CD4-positive, alpha-beta T cell treated with Interleukin-6 at 100 ng/mL for 8 hours (primary cell): ENCODE measurements at places on chromosomes 1 and 21.

DNA sequence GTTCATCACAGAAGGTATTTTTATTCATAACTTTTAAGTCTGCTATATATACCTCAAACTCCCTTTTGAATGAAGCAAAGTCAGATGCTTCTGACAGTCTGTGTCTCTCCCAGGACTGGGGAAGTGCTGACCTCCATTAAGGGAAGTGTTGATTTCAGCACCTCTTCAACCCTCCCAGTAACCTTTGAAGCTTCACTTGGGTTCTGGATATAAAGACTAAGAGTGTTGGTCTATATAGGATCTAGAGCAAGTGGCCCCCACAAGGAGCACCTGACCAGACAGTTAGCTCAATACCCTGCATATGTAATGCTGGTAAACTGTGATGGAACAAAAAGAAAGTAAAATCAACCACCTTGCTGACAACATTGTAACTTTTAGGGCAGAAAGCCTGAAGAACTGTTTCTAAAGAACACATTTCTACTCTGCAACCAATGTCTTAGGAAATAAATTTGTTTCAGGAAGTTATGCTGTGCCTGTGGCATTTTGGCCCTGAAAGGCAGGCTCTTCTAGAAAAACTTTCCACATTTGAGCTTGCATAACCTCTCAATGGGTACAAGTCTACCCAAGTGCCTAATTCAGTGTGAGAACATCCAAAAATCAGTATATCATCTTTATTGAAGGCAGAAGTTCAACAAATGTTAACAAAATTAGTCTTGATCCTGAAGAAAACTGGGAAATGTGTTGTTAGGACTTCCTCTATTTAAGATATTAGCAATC, 865 bp upstream of the PTPN22 start:
- DNase-seq, result no peak

GRCh38 chr1:235262539-235262938, 65.4 kb downstream of the ARID4B start:
- DNase-seq, result no peak

DNA sequence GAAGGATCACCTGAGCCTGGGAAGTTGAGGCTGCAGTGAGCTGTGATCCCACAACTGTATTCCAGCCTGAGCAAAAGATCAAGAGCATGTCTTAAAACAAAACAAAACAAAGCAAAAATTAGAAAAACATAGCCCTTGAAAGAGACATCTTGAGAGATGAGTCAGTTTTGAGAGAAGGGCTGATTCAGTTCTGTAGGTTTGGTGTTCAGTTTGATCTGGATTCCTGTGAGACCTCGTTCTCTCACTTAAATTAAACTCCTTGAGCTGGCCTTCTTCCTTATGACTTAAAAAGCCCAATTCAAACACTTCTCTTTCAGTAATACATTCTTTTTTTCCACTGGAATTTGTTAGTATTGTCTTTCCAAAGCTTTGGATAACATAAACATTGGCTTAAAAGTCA, 164.2 kb downstream of the NRIP1 start:
- DNase-seq, result no peak

DNA sequence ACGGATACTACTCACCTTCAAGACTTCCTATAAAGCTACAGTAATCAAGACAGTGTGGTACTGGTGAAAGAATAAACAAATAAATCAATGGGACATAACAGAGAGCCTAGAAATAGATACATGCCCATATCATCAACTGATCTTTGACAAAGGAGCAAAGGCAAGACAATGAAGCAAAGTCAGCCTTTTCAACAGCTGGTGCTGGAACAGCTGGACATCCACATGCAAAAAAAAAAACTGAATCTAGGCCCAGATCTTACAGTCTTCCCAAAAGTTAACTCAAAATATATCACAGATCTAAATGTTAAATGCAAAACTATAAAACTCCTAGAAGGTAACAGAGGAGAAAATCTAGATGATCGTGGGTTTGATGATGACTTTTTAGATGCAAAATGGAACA, 170.3 kb downstream of the MIS18A start:
- DNase-seq, result no peak

DNA sequence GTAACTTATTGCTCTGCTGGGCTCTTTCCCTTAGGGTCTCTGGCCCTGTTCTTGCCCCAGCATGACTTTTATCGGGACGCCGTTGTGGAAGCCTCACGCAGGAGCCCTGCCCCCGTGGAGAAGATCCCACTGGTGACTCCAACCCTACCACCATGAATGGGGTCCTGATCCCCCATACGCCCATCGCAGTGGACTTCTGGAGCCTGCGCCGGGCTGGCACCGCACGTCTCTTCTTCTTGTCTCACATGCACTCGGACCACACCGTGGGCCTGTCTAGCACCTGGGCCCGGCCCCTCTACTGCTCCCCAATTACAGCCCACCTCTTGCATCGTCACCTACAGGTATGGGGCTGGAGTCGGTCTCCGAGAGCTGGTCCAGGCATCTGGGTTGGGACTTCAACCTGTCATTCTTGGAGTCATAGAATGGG, 322 bp downstream of the DCLRE1B start:
- no peak for DNase-seq

- no peak for DNase-seq
These were observed 31.8 kb downstream of the ATF3 start for GRCh38 chr1:212640223-212640878.

DNA sequence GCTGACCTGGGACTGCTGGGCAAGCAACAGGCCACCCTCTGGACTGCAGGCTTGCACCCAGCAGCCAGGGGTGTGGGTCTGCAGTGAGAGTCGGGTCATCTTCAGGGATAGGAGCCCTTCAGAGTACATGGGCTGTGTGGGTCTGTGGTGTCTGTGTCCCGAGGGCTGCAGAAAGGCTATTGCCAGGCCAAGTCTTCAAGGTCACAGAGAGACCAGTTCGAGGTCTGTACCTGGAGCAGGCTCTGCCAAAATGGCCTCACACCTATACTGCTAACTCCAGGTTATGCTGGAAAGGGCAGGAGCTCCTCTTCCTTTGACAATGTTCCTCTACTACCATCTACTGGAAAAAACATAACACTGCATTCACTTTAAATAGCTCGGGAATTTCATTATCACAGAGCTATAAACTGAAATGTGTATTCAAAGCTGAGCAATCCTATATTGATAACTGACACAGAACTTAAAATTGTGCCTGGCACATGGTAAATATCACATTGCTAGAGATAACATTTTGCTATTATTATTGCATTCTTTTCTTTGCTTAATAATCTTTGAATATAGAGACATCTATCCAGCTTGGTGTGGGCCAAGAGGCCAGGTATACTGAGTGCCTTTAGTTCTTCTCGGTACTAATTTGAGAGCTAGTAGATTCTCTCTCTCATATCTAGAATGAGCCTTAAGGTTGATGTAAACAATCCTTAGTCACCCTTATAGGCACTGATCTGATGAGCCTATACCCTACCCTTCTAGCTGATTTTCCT, 6.9 kb upstream of the DNAH14 start:
- DNase-seq, result no peak

DNA sequence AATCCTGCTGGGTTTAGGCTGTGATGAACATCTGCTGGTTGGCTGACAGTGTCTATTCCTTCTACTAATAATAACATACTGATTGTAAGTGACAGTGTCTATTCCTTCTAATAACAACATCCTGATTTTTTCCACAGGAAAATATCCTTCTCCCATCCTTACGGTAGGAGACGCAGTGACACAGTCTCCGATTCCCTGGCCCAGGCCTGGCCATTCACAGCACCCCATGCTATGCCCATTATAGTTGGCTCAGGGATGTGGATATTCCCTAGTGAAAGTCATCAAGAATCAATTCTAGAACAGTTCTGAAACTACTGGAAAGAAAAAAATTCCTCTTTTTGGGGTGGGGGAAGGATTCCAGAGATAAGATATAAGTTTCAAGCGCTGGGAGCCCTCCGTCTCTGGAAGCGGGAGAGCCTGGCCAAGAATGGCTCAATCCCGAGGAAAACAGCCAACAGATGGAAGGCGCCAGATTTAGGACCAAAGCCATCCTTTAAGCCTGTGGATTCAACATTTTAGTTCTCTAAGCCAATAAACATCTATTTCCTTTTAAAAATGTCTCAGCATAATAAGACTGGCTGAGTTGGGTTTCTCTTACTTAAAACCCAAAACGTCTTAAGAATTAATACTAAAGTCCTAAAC, 88.6 kb downstream of the GPATCH2 start:
- no peak for DNase-seq

GRCh38 chr1:53687426-53687825, 51.5 kb downstream of the GLIS1 start:
- DNase-seq, result no peak

DNA sequence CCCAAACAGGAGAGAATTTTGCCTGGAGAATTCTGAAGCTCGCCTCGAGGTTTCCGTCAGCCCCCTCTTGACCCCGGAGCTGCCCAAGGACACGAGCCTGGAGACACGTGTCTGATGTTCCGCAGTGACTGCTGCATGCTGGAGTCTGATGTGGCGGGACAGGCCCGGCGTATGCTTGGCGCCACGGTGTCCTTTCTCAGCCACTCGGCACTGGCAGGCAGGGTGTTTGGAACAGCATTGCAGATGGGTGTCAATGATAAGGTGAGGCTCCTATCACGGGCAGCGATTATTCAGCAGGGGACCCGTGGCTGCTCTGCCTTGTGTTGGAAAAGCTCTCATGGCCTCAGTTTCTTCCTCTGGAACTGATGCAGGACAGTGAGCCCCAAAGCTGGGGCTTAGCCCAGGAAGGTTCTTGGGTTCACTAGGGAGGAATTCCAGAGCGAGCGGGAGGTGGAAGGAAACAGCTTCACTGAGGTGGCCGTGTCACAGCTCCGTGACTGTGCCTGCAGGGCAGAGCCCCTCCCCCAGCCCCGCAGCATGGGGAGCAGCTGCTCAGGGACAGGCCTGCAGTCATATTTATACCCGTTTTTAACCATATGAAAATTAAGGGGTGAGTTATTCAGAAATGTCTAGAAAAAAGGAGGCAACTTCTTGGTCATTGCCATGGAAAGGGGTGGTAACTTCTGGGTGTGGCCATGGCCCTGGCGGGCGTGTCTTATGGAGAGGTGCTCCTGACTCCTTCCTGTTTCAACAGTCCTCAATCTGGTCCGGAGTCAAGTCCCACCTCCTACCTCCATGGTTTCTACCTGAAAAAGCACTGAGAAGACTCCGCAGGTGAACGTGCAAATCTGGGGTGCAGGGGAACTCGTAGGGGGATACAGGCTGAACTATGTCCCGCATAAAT, 123.4 kb downstream of the SIK1 start:
- DNase-seq, result no peak

- no peak for DNase-seq
These were observed 164.0 kb upstream of the ETV3 start for GRCh38 chr1:157302199-157302497.

GRCh38 chr1:154479764-154480421, 22.1 kb upstream of the TDRD10 start:
- peak; percentile 71 for DNase-seq

GRCh38 chr1:100794748-100795645, 75.5 kb downstream of the VCAM1 start:
- DNase-seq, result no peak

DNA sequence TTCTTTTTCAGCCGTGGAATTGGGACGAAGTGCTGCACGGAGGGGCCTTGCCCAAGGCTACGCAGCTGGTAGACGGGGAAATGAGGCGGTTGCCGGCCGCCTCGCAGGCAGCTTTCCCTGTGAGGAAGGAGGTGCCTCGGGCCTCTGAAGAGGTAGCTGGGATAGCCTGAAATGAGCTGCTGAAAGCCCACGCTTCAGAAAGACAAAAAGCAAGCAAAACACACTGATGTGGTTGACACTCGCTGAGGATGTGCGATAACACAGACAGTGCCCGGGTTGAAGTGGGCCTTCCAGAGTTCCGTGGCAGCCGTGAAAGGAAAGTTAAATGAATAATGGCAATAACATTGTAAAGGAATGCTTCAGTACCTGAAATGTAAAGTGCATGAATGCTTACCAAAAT, 47.2 kb downstream of the S1PR1 start:
- DNase-seq, result peak; percentile 60

GRCh38 chr21:37915497-37915911, 753 bp downstream of the KCNJ6 start:
- no peak for DNase-seq

DNA sequence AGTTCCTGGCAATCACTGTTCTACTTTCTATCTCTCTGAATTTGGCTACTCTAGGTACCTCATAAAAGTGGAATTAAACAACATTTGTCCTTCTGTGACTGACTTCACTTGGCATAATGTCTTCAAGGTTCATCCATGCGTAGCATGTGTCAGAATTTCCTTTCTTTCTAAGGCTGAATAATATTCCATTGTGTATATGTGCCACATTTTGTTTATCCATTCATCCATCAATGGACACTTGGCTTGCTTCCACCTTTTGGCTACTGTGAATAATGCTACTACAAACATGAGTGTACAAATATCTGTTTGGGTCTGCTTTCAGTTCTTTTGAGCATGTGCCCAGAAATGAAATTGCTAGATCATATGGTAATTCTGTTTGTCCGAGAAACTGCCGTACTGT, 14.7 kb downstream of the CACHD1 start:
- DNase-seq, result no peak

DNA sequence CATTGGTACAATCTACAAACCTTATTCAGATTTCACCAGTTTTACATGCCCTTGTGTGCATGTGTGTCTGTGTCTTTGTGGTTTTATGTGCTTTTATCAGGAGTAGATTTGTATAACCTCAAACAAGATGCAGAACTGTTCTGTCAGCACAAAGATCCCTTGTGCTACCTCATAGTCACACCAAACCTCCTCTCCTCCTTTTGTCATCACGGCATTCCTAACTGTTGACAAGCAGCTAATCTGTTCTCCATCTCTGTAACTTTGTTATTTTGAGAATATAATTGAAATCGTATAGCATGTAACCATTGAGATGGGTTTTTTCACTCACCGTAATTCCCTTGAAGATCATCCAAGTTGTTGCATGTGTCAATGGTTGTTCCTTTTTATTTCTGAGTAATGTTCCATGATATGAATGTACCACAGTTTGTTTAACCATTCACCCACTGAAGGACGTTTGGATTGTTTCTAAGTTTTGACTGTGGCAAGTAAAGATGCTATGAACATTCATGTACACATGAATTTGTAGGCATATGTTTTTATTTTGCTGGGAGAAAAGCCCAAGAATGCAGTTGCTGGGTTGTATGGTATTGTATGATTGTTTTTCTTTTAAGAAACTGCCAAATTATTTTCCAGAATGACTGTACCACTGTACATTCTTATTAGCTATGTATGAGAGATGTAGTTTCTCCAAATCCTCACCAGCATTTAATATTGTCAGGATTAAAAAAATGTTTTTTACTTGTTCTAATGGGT, 78.1 kb upstream of the B3GALT2 start:
- DNase-seq, result no peak

- DNase-seq, result no peak
These were observed 52.7 kb upstream of the SLC25A33 start for GRCh38 chr1:9486466-9487140.
